Stimulated activated CD8-positive, alpha-beta memory T cell treated with anti-CD3 and anti-CD28 coated beads, Interleukin-4, amount 100 ng/mL, for 4 hours (primary cell): ENCODE measurements at places on chromosomes 11 and 22.

GRCh38 chr11:134478176-134478575 lies 66.1 kb upstream of the B3GAT1 start:
- DNase-seq: no peak

- DNase-seq: no peak
Measured at GRCh38 chr22:32518848-32519247, 44.2 kb downstream of the FBXO7 start.

DNA sequence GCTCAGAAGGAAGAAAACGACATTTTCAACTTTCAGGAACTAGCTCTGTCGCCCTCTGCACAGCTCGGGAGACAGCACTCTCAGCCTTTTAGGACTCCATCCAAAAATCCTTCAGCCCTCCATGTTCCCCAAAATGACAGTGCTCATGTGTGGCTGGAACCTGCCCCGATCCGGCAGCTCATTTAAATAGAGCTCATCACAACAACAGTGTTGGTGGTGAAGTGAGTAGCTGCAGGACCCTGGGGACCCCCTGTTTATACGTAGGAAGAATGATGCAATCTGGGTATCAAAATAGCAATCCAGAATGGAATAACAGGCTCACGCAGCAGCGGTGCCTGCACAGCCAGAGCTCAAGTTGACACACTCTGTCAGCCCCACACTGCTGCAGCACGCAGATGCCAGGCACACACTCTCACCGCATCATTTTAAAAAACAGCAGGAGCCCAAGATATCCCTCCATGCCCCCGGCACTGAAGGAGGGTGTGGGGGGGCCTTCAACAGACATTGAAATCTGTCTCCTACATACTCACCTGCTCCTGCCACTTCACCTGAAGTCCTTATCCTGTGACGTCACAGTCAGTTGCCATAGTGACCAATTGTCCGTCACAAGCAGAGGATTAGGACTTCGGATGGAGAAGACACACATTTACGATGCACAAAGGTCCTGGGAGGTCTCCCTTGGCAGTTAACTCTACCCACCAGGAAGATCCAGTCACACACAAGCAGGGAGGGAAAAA lies 24.0 kb downstream of the TRIM66 start:
- DNase-seq: no peak

- DNase-seq: no peak
Measured at GRCh38 chr11:6377902-6378639, 12.2 kb upstream of the SMPD1 start.

DNA sequence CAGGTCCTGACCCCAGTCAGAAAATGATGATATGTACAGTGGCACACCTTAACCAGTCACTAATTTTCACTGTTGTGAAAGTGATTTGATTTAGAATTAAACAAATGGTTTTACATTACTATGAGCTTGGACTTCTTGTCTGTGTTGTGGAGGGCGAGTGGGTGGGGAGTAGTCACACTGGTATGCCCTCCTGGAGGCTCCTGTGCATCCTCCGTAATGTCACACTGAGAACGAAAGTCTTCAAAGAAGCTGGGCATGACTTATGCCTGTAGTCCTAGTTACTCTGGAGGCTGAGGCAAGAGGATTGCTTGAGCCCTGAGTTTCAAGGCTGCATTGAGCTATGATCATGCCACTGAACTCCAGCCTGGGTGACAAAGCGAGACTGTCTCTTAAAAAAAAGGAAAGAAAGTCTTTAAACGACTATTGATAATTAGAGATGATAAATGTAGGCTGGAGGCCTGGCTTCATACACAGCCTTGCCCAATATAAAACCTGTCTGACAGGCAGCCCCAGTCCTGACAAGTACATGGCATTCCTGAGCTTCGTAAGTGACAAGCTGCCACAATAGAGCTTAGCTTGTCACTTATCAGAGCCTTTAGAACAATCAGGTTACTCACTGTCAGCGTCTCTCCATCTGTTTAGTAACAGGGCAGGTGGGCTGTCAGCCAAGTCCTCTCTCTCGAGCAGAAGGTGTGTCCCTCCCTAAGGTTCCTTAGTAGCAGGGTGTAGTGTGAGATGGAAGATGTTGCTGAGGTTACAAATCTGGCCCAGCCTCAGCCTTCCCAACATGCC lies 5.0 kb upstream of the LIMK2 start:
- no peak for DNase-seq

DNA sequence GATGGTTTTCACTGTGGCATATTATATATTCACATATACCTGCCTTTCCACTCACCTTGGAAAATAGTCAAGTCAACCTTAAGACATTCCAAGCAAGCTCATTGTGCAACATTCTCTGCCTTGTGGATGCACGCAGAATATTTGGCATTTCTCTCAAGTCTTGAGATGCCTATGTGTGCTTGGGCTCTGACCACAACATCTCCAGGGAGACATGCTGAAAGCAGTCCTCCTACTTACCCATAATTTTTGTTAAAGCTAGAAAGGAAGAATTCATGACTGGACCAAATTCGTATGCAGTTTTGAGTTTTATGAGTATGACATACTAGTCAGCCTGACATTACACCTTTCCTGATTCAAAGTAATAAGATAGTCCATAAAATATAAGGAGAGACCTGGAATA lies 684.0 kb downstream of the OPCML start:
- no peak for DNase-seq

DNA sequence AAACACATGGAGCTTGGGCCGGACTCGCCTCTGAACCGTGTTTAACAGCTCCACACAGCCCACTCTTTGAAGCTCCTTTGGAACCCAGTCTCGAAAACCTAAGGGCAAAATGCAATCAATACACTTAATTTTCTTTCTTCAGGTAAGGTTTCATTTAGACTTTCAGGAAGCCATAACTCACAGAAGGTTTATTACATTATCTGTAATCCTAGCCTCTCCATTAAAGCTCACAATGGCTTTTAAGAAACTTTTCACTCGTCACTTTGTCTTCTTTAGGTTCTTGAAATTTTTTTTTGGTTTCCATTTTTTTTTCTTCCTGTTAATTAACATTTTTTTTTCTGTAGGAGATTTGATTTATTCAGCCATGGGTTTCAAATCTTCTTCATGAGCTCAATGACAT lies 91.3 kb downstream of the ARL14EP start:
- DNase-seq: no peak

DNA sequence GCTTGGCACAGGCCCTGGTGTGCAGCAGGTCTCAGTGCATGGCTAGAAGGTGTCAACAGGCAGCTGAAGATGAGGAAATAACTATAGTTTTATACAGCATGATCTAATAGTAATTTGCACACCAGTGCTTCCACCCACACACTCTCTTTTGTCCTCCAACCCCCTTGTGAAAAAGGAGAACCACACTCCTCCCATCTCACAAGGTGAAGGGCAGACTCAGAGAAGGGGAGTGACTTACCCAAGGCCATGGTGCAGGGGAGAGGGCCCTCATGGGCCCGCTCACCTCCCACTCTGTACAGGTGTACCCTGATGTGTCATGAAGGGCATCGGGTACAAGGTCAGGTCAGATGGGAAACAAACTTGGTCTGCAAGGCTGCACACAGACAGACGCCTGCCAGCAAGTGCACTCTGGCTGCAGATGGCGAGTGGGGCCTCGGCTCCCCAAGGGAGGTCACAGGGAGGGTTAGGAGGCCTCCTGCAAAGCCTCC lies 53.4 kb downstream of the DGCR2 start:
- DNase-seq: no peak

GRCh38 chr11:105923807-105924206 lies 98.2 kb downstream of the MSANTD4 start:
- DNase-seq: no peak

DNA sequence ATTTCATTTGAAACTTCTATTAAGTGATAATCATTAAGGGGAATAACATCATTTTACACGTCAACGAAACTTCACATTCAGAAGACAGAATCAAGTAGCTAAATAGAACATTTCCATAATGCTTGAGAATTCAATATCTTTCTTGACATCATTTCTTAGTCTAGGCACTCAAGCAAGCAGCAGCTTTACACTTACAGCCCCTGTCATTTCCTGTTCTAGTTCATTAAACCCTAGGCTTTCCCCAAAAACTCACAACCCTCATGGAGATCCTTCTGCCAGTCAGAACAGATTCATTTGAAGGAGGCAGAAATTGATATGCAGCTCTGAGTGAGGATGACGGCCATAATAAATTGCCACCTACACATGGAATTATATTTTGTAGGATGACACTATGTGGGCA lies 5.3 kb upstream of the HORMAD2 start:
- no peak for DNase-seq

GRCh38 chr11:81135570-81135969 lies 1598.1 kb downstream of the FAM181B start:
- DNase-seq: no peak

GRCh38 chr11:131710511-131710910 lies 340.1 kb downstream of the NTM start:
- DNase-seq: no peak

DNA sequence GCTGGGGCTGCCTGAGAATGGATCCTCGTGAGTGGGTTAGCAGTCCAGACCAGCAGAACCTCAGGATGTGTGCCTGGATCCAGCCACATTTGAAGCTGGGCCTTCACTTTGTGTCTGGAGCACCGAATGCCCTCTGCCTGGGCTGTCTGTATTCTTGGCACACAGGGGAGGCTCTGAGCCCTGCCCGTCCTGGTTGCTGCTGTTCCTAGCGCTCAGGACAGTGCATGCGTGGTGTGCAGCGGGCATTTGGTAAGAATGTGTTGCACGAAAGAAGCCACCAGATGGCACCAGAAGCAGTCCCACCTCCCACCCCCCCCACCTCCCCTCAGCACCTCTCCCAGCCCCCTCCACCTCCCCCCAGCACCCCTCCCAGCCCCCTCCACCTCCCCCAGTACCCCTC lies 4.1 kb upstream of the MAPK11 start:
- no peak for DNase-seq

DNA sequence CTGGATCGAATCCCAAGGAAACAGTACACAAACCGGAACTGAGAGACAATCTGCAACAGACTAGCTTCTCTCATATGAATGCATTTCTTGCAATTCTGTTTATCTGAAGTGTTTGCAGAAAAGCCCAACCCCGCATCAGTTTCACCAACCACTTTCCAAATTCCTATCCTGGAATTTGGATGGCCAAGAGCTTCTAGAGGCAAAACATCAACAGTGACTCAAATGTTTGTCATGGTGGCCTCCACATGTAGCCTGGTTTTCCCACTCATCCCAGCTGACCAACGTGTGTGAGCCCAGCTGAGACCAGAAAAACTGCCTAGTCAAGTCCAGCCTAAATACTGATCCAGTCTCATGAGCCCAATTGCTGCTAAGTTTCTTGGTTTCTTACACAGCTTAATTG lies 8.3 kb upstream of the MIEF1 start:
- DNase-seq: no peak

DNA sequence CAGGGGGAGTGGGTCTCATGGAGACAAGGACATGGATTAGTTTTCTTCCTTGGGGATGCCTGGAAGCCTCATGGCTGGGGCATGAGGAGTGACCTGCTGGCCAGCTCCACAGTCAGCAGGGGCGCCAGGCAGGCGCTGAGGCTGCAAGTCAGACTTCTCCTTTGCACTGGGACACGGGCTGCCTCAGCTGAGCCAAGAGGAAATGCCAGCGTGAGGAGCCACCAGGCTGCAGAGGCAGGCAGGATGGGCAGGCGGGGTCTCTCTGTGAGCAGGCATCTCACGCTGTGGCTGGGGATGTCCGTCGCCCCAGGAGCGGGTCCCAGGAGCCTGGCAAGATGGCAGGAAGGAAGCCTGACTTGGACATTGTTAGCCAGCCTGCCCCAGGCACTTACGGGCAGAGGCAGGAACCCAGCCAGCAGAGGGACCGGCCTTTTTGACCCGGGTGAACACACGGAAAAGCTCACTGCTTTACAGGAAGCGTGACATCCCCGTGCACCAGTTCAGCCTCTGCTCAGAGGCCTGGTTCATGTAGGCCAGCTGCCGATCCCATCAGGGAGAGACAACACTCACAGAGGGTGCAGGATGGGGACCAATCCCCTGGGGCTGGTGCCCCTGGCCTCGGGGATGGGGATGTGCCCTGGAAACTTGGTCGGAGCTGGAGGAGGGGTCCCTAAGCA lies 10.2 kb downstream of the GNB1L start:
- no peak for DNase-seq
